T1000 (cell line): ENCODE measurements at places on chromosomes 7 and 10.

DNA sequence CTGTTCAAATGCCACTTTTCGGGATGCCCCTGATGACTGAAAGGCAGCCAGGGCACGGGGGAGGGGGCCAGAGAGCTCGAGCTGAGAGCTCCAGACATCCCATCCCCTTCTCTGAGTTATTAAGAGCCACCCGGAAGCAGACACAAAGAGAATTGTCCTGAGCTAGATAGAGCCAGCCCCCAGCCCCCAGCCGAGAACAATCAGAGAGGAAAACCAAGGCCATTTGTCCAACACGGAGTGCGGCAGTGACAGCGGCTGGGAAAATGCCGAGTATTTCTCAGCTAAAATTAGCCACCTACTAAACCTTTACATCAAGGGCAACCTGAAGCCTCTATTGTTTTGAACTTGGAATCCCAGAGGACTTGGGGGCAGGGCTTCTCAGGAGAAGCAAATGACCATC is 51.0 kb downstream of the UNC5B start:
- no peak for DNase-seq

GRCh38 chr7:101511965-101512364 is 117.1 kb downstream of the MYL10 start:
- no peak for DNase-seq

GRCh38 chr7:123034106-123034505 is 38.6 kb upstream of the TAS2R16 start:
- no peak for DNase-seq

DNA sequence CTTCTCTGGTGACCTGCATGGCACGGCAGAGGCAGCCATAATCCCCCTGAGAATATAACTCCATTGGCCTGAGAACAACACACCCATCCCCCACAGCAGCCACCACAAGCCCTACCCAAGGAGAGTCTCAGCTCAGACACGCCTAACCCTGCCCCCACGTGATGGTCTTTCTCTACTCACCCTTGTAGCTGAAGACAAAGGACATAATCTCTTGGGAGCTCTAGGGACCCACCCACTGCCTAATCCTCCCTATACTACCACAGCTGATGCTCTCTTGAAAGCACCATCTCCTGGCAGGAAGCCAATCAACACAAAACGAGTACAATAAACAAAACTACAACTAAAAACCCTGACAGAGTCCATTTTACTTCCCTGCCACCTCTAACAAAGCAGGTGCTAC is 30.7 kb upstream of the HPSE2 start:
- no peak for DNase-seq

DNA sequence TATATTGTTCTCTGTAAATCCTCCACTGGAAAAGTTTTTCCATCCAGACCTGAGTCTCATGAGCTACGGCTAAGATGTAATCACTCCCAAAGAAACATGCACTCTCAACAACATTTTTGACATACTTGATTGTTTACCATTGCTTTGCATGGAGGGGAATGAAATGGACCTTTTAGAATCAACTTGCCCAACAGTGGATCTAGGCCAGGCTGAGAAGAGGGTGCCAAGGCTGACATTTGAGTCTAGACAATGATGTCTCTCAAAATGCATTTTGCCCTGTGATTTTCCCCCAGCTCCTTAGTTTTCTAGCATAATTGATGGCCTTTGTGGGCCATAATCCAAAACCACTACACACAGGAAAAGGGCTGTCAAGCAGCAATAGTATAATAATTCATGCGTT is 297.9 kb upstream of the KLF6 start:
- DNase-seq: no peak

DNA sequence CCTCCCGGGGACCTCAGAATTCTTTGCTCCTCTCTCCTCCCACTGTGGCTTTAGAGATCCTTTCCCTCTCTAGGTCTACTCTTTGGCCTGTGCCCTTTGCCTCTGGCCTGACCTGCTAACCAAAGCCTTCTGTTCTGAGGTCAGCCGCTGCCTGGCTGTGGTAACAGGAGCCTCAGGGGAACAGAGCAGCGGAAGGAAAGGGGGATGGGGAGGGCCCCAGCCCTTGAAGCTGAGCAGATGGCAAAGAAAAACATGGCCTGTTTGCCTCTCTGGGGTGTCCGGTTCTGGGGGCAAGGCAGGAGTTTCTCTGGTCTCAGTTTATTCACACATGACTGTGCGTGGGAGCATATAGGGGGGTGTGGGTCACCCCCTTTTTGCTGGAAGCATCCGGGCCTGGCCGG is 28.2 kb downstream of the COL26A1 start:
- DNase-seq: no peak

DNA sequence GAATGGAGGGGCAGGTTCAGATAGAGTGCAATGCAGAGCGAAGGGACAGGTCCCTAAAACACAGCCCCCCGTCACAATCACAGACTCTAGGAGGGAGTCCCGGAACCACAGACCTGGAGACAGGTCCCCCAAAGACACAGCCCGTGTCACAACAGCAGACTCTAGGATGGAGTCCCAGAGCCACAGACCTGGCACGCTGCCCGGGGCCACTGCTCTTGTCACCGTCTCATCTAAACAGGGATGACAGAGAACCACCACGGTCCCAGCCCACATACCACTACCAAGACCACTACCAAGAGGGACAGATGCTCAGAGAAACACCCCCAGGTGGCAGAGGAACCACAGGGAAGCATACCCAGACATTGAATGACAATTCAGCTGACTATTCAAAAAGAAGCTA is 183.9 kb downstream of the TCERG1L start:
- DNase-seq: no peak
